ENCODE measurements at places on chromosomes 5 and 9.

DNA sequence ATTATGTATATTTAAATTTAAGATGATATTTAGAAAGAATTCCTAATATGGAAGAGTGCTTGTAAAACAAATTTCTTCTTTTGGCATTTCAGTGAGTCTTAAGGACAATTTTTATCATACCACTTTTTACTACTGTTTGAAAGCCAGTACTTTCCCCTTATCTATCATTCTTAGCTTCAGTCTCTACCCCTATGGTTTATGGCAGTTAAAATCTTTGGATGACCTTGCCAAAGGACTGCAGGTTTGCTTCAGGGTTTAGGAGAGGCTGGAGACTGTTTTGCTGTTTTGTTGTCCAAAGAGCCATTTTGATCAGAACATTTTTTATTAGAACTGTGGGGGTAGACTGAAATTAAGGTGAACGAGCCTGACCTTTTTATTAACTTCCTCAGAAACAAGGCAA lies 30.8 kb downstream of the SLC38A9 start:
- DNase-seq: no peak

DNA sequence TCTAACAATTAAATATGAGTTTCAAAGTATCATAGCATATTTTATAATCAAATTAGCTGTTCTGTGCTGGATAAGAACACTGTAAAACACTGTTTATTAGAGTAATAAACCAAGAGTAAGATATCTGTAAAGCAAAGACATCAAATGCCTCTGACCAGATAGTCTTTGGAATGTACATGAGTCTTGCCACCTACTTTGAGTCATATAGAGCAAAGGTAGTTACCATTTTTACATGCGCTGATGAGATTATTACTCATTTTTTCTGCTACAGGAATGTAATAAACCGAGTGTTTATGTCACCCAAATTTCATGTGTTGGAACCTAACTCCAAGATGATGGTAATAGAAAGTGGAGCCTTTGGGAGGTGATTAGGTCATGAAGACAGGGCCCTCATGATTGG lies 654.5 kb downstream of the CETN3 start:
- DNase-seq: no peak

DNA sequence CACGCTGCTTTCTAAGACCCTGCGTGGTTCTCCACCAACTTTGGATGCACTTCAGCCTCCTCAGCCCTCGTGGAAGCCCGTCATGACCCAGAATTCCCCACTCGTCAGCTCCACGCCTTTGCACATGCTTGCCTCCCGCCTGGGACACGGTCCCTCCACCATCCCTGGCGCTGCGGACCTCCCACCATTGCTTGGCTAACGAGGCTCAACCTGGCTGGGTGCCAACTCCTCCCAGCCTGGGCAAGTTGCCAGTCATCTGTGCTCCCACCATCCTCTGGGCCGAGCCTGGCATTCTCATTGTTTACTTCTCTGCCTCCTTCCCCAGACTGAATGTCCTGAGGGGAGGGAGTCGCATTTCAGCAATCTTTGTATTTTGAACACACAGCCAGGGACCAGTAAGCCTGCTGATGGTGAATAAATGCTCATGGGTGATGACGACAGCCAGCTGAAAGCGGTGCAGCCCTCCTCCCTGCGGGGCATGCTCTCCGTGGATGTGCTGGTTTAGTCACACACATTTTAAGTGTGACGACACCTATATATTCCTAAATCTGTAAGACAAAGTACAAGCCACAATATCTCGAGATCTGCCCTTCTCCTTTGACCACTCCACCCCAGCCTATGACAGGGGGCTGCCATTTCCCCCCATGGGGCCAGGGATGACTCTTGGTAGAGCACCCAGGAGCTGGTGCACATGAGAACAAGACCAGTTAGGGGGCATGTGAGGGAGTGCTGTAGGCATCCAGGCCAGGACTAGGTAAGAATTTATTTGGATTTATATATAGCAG lies 37.6 kb downstream of the ANKRD33B start:
- DNase-seq: peak; percentile 89

DNA sequence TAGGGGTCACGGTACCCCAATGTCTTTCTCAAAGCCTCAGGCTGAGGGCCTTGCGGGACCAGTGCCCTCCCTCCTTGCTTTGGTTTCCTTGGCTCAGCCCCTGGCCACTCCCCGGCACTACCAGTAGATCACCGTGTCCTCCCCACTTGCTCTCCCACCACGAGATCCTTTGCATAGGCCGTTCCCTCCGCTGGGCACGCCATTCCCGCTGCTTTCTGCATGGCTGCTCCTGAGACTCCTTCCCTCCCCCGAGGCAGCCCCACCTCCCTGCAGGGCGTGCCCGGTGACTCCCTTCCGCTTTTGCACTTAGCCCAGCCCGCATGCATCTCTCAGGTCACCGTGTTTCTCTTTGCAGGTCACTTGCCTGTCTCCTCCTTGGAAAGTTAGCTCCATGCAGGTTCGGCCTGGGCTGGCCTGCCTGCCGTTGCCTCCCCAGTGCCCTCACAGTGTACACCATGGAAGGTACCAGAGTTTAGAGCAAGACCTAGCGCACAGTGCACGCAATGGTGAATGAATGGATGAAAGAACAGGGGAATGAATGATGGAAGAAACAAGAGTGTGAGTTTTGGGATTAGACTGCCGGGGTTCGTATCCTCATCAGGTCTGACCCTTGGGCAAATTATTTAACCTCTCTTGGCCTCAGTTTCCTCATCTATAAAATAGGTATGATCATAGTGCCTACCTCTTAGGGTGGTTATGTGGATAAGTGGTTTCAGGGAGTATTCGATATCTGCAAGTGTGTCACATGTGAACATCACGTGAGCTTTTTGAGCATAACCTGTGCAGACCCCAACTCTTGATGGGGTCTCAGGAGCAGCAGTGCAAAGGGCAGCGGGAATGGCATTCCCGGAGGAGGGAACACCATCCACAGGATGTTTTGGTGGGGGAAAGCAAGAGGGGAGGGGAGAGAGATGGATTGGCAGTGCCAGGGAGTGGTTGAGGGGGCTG lies 214.3 kb downstream of the C9orf50 start:
- DNase-seq: no peak

GRCh38 chr9:112605963-112606699 lies 111.8 kb downstream of the INIP start:
- DNase-seq: no peak

DNA sequence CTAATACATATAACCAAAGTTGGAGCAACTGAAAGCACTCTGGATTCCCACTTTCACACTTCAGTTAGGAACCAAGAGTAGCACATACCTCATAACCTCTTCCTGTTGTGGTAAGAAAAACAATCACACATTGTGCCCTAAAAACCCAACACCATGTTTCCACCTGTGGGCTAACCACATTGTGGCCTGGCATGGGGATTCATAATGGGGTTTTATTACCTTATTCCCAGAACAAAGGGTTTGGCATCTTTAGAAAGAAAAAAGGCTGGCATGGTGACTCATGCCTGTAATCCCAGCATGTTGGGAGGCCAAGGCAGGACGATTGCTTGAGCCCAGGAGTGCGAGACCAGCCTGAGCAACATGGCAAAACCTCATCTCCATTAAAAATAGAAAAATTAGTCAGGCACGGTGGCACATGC lies 60.6 kb downstream of the HSD17B3 start:
- DNase-seq: no peak

DNA sequence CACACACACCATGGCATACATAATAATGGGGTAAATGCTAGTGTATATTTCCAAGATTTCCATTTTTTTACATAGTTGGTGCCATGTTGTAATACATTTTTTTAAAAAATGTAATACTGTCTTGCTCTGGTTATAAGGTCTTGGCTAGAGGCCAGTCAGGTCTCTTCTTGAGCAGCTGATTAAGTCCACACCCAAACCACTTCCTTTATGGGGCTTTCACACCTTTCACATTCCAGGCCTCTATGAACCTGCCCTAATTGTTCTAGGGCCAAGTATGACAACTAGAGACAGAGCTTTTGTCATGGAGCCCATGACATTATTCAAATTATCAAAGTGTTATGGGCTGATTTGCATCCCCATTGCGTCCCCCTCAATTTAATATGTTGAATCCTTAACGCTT lies 495.6 kb upstream of the CTNND2 start:
- DNase-seq: no peak

- no peak for DNase-seq
Measured at GRCh38 chr5:172123269-172123692, 64.7 kb downstream of the STK10 start.

DNA sequence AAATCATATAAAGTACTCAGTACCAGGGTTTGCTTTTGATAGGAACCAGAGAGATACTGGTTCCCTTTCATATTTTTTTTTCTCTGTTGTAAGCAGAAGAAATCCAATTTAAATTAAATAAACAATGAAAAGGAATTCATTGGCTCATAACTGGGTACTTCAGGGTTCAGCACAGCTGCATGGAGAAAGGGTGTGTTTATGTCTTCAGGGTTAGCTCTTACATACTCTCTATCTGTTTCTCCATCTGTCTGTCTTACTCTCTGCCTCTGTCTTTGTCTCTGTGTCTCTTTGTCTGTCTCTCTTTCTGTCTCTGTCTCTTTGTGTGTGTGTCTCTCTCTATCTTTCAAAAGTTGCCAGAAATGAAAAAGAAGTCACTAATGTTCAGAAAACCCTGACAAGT lies 345.9 kb downstream of the MSX2 start:
- no peak for DNase-seq

GRCh38 chr9:100521282-100521681 lies 48.3 kb downstream of the TMEFF1 start:
- no peak for DNase-seq

DNA sequence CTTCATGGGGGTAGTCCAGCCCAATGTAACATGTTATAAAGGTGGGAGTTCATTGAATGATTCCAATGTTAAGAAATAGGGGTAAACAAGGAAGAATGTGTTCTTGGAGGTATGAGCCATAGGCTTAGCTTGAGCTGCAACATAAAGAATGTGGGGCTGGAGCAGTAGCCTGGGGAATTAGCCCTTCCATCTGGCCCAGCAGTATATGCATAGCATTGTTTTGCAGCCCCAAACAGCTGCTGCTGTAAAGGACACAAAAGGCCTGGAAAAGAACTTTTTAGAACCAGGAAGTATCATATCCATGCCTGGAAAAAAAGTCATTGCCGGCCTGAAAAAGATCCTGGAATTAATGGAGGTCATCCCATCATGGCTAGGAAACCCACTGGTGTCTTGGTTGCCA lies 55.8 kb upstream of the SMARCA2 start:
- no peak for DNase-seq

DNA sequence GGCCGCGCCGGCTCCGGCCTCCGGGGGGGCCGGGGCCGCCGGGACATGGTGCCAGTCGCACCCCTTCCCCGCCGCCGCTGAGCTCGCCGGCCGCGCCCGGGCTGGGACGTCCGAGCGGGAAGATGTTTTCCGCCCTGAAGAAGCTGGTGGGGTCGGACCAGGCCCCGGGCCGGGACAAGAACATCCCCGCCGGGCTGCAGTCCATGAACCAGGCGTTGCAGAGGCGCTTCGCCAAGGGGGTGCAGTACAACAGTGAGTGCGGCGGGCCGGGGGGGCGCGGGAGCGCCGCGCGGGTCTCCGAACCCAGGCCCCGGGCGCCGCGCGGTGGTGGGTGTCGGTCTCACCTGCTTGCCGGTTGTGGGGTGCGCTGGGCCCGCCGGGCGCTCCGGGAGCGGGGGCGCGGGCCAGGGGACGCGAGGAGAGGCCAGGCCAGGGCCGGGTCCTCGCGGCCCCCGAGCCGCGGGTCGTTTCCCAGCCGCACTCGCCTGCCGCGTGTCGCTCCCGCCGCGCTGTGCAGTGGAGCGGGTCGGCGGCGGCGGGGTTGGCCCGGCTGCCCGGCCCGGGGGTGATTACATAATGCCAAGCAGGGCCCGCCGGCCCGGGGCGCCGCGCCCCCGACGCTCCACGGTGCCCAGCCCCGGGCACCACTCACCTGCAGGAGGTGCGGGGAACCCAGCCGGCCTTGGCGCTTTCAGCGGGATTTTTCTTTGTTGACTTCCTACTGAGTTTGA lies 492 bp downstream of the RABL6 start:
- DNase-seq: no peak

DNA sequence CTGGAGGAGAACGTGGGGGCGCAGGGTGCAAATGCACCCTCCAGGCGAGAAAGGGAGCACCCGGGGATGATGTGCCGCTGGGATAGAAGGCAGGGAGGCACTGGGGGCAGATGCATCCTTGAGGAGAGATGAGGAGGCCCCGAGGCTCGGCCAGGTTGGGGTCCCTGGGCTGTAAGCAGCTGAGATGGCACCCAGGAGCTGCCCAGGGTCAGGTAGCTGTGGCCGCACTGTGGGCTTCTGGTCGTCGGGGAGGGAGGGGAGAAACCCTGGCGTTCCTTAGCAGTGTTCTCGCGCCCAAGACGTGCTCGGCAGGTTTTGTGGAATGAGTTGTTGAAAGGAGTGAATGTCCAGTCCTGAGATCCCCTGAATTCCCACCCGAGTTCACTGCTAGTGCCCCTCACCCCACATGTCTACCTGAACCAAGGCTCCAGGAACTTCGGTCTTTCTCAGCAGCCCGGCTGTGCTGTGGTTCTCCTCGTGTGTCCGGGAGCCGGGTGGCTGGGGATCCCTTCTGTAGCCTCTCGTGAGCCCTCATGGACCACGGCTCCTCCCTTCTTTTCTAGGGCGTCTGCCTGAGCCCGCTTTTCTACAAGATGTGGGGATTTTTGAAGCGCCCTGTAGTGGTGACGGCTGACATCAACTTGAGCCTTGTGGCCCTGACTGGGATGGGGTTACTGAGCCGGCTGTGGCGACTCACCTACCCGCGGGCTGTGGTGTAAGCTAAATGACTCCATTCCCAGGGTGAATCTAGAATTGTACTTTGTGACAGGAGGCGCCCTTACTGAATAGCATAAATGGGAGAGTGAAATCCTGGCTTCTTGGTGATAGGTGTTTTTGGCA lies 1.1 kb downstream of the POMT1 start:
- no peak for DNase-seq

DNA sequence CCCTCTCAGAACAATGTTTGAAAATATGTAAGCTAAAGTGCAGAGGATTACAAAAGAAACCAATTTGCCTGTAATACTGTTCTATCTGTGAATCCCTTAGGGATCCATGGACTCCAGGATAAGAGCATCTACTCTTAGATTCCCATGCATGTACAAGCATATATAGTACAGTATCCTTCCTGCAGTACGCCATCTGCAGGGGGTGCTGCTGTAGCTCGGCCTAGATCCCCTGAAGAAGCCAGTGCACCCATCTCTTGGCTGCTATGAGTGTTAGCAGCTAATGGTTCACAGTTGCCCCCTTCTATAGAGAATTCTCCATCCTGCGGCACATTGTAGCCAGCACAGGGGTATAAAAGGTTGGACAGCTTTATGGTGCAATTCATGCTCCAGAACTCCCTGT lies 61.8 kb upstream of the SLC30A5 start:
- no peak for DNase-seq

DNA sequence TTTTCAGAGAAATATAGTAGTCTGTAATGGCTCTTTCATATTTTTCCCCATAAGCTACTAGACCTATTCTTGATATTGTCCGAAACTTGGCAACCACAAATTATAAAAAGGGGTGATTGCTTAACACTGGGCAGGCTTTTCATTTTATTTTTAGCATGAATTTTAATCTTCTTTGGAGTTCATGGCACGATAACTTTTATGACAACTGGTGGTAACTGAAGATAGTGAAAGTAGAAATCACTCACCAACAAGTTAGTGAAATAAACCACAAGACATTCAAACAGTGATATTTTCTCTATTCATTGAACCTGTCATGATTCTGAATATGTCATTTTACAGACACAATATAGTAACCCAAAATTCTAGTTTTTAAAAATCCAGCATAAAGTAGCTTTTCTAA lies 213.9 kb downstream of the PRDM9 start:
- no peak for DNase-seq

Data from NCI-H1930 (cell line).